CD4-positive, alpha-beta T cell treated with Interleukin-17A for 1 hour (primary cell): ENCODE measurements at places on chromosomes 7 and 10.

DNA sequence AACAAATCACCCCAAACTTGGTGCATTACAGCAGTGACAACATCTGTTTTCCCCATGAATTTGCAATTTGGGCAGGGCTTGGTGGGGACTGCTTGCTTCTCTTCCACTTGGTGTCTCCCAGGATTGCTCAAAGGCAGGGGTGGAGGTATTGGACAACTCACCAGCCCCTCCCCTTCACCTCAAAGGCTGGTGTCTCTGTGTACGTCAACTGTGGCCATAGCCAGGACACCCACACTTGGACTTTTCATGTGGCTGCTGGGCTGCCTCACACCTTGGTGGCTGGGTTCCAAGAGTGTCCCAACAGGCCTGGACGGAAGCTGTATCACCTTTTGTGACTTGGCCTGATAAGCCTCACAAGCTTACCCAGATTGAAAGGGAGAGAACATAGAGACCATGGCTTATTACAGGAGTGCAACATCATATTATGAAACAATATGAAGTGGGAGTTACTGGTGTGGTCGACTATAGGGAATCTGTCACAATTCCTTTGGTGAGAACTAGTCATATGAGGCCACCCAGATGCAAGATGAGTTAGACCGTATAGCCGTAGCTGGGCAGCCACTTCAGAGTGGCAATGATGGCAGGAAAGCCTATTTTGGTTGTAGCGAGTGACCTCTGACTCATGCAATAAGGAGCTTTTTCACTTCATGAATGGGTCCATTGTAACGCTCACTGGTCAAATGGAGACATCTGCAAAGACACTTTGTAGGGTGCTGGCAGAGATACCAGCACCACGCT lies 187.6 kb upstream of the ITGB1 start:
- no peak for DNase-seq

DNA sequence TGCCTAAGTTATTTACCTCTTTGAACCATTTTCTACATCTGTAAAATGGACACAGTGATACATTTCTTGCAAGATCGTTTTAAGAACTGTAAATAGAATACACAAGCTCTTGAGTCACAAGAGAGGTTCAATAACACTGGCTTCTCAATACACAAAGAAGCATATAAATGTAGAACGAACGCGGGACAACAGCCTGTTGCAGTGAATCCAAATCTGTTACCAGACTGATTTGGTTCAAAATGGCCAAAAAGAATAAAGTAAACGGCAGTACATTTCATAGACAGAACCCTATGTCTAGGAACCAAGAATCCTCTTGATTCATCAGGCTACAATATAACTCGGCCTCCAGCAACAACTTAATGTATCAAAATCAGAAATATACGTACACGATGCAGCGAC lies 701 bp downstream of the MTPAP start:
- no peak for DNase-seq

DNA sequence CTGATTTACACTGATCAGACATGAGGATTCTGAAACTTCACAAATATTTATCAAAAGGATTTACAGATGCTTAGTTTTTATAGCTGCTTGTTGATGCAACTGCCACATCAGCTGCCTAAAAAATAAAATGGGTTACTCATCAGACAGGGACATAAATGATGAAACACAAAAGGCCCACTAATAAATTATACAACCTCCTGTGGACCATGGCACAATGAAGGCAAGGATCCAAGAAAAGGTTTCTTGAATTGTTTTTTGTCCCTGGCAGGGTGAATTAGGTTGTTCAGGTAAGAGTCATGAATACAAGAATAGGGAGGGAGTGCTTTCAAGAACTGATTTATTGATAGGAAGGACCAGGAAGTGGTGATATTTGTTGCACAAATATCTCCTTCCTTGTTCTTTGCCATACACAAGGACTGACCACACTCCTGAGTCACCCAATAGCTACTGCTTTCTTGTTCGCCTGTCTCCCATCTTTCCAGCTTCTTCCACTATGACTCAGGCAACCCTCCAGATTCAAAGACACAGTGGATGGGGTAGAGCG lies 234.5 kb downstream of the AHR start:
- DNase-seq = no peak

DNA sequence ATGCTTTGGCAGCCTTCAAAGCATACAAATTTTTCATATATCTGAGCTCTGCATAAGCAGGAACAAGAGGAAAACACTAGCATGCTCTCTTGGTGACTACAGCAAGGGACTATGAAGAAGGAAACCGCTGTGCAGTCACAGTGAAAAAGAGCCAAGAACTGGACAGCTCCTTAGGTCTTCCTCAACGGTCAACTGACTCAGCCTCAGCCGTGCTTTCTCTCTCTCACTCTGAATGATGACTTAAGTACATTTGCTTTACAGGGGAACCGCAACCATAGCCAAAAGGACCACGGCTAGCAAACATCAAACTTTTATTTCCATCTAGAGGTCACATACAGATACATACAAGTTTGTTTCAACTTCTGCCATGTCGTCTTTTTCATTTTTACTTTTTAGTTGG lies 69.9 kb downstream of the HYCC1 start:
- no peak for DNase-seq

DNA sequence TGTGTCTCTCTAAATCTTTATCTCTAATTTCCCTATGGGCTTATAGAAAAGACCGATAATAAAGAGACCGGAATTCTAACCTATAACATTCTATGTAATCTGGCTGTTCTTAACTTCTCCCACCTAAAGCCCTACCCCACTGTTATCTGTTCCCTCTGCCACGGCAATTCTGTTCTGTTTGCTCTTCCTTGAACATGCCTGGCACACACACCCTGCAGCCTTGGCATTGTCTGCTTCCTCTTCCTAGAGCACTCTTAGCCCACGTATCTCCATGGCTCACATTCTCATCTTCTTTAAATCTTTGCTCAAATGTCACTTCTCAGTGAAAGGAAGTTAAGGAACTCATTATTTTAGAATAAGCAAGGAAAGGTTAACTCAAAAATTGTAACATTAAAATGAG lies 309.2 kb downstream of the GPR158 start:
- DNase-seq = no peak

DNA sequence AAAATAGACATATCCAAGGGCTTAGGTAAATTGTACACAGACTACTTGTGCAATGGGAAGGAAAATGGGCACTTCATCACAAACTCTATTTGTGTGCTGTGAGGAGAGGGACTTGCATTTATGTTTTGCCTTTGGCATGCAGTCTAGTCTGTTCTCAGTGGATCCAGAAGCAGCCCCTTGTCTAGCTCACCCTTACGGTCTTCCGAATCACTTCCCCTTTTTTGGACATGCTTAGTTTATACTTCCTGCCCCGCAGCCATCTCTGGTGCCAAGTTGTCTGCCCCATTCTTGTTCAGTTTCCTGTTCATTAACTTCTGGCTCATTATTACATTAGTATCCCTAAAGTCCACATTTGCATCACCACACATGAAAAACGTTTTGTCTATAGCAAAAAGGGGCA lies 161.6 kb downstream of the NRCAM start:
- DNase-seq = no peak

DNA sequence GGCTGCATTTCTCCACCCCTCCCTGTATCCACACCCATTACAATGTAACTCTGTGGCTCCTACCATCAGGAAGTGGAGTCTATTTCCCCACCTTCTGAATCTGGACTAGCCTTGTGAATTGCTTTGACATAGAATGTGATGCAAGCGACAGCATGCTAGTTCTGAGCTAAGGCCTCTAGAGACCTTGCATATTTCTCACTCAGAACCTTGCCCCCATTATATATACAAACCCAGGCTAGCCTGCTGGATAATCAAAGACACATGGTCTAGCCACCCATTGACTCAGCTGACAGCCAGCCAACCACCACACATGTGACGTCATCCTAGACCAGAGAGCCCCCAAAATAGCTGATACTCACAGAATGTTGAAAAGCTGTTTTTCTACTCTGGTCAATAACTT lies 77.9 kb downstream of the CCDC71L start:
- no peak for DNase-seq

DNA sequence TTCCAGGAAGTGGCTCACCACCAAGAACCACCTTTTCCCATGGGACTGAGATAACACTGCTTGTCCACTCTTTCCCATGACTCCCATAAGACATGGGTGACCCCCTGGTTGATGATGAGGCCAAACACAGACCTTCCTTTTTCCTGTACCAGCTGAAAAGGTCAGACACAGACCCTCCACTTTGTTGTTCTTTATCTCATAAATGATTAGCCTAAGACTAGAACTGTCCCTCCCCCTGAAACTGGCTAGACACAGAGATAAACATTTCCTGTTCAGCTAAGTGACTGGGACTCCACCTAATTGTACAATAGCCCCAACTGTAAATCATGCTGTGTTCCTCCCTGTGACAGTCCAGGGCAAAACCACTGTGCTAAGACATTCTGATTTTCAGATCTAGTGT lies 8.2 kb upstream of the NRG3 start:
- DNase-seq = no peak

DNA sequence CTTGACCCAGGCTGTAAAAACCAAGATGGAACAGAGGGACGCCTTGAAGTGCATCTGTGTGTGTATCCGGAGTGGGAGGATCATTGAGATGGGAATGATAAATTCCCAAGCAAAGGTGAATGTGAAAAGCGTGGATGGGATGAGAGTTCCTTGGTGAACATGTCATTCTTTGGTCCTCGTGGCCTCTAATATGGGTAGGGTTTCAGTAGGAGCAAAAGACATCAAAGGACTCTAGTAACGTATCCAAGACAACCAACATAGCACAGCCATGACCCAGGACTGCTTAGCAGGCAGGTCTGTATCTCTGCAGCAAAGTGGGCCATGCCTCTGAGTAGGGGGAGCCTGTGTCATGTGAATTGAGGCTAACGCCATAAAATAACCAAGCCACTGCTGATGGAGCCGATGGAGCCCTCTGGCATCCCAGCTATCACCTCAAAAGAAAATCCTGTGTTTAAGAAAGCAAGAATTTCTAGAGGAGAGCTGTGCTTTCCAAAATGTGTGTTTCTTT lies 98.6 kb downstream of the CCDC3 start:
- DNase-seq = no peak

- no peak for DNase-seq
These were observed 18.7 kb downstream of the HERPUD2 start for GRCh38 chr7:35676211-35676610.

DNA sequence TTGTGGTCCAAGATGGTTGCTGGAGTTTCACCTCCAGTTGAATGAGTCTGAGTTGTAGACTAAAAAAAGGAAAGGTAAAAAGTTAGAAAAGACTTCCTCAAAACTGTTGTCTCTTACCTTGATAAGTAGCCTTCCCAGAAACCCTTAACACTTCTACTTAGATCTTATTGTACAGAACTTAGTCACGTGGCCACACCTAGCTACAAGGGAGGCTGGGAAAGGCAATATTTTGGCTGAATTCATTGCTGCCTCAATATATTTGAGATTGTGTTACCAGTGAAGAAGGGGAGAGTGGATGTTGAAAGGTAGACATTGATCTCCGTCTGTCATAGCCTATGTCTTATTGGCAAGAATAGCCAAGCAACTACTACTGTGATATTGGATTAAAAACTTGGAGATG lies 35.5 kb upstream of the VDAC2 start:
- DNase-seq = no peak

DNA sequence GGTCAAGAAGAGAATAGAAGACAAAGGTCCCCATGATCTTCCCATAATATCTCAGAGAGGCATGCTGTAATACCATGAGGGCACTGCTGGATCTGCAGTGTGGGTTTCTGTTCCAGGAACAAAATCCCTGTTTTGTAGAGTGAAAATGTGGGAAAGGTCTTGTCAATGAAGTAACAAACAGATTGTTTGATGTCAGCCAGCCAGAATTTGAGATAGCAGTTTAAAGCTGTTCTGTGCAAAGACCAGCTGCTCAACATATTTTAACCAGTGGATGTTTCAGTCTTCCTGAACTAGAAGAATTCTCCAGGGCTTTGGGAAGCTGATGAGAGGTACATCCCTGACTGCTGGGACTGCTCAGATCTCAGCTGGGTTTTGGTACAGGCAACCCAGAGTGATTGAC lies 1012.5 kb downstream of the DNAJB9 start:
- DNase-seq = no peak

DNA sequence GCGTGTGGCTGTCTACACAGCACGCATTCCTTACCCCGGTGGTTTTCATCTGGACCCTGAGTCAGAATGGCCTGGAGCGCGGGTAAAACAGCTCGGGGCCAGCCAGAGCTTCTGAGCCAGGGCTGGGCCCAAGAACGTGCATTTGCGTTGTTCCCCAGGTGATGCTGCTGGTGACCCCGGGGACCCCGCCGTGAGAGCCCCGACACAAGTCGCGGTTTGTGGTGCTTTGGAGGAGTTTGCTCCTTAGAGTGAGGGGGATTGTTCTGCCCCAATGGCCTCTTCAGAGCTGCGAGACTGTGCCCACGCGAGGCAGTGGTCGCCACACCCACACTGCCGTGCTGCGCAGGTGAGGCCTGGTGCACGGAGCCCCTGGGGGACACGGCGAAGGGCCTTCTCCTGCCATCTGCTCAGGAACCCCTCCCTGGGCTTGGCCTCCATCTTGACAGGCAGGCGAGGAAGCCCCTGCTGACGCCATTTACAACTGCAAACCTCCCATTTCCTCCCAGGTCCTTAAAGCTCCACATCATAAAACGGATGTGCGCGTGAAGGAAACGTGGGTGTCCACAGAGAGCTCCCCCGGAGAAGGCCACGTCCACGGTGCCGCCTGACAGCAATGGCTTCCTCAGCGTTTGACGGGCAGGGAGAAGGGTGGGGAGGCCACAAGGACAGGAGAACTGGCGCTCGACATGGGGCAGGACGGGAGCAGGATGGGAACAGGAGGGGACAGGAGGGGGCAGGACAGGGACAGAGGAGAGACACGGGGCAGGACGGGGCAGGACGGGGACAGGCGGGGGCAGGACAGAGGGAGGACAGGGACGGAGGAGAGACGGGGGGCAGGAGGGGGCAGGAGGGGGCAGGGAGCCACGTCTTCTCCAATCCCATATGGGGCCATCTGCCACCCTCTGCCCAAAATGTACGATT lies 477.2 kb downstream of the DNAJB6 start:
- no peak for DNase-seq

- no peak for DNase-seq
These were observed 2.6 kb upstream of the RPA3 start for GRCh38 chr7:7720750-7721621.

DNA sequence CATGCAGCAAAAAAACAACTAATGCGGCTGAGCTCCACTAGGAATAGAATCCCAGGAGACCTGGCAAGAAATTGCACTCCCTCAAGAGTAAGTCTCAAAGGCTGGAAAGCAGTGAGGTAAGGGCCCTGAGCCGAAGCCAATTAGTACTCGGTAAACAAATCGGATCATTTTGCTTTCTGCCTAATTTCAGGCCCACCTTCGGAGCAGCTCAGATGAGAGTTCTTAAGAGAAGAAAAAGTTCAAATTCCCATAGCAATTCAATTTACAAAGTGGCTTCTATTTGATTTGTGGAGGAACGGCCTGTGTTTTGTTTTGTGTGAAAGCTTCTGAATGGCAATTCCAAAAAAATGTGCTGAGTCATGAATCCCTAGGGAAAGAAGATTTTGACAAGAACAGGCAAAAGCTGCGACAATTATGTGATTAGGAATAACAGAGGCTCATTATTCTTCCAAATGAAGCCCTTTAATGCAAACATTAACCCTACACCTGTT lies 60.9 kb downstream of the SLC16A9 start:
- DNase-seq = no peak
